ENCODE measurements at places on chromosomes 1 and 21.
A peak's percentile ranks its signal among the peaks of the same experiment; 100 is the strongest.

GRCh38 chr1:9397997-9398526, 105.4 kb downstream of the SPSB1 start:
- peak; percentile 25 for DNase-seq

GRCh38 chr1:71651214-71651613, 570.4 kb upstream of the ZRANB2 start:
- no peak for DNase-seq

DNA sequence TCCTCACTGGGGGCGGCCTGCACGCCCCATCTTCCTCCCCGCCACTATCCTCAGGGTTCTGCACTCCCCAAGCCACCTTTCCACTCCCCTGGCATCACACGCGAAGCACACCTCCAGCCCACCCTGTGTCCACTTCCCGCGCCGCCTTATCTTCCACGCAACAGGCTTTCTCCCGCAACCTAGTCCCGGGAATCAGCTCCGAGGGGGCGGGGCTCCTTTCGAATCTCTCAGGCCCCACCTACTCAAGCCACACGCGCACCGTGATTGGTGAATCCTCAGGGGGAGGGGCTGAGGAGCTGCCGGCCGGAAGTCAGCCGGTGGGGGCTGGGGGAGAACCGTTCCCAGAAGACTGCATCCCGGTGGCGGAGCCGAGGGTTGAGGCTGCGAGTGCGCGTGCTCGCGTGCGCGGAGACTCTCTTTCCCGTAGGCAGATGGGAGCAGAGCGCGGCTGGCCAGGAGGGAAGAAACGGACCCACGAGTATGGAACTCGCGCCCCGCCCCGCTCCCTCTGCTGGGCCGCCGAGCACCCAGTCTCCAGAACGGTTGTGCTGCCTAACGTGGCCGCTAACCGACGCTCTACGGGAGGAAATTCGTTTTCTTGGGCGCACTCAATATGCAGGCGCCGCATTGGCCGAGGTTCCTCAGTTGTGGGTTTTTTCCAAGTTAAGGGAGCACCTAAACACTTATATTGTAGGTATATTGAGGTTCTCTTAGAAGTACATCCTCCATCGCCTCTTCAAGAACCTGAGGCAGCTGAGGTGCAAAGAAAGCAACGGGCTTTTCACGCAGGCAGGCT, at the start of gene PSRC1:
Gene PSRC1 (minus strand): TSS at position 194 of the 796 bp plus-strand sequence.
- DNase-seq: peak; percentile 98

- DNase-seq: no peak
These were observed 25.3 kb upstream of the VAMP3 start for GRCh38 chr1:7745783-7746182.

- DNase-seq: no peak
These were observed 71.2 kb downstream of the KCNJ15 start for GRCh38 chr21:38327984-38328383.

DNA sequence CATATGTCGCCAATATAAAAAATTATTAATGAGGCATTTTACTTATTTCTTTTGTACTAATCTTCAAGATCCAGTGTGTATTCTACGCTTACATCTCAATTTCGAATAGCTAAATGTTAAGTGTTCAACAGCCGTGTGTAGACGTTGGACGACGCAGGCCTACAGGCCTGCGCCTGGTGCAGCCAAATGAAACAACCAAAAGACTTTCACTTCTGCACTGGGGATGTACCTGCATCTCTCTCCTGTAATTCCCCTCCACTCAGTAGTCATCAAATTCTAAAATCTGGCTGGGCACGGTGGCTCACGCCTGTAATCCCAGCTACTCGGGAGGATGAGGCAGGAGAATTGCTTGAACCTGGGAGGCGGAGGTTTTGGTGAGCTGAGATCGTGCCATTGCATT, 76.8 kb upstream of the HNRNPU start:
- no peak for DNase-seq

GRCh38 chr1:163875927-163876320, 554.2 kb downstream of the NUF2 start:
- peak; percentile 73 for DNase-seq

DNA sequence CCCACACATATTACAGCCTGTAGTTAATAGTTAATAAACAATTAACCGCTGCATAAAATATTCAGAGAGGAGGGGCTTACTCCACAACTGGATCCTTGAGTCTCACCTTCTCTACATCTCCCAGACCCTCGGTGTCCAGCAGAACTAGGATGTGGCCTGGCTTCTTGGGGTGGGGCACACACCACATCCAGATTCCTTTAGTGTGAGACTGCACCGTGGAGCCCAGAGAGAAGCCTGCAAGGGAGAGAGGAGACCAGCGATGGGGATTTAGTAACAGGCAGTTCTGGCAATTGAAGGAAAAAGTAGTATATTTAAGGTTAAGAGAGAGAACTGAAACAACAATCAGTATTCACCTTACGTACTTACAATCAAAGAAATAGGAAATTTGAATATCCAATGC, 4.9 kb downstream of the GBP1 start:
- DNase-seq: no peak

DNA sequence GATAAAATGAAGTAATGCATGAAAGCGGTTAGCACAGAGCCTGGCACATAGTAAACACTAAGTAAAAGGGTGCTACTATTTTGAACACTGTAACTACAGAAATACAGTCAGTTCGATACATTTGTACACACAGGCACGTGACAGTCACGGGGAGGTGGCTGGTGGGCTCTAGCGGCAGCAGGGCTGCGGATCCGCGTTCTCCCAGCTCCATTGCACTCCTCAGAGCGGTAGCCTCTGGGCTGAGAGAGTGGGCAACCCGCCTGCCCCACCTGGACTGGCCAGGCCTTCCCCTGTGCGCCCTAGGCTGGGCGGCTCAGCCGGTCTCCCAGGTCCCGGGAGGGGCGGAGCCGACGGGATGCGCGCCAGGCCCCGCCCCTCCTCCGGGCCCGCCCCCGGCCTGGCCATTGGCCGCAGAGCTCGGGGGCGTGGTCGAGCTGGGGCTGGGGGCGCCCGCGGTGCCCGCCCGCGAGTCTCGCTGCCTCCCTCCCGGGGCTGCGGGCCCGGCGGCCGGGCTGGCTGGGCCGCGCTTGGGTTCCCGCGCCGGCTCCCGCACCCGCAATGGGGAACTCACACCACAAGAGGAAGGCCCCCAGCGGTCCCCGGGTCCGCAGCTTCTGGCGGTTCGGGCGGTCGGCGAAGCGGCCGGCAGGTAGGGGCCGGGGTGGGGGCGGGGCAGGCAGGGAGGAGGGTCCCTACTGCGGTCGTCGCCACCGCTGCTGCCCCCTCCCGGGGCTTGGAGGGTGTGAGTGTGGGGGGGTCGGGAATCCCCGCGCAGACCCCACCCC, 51.2 kb upstream of the SYNC start:
- peak; percentile 39 for DNase-seq

DNA sequence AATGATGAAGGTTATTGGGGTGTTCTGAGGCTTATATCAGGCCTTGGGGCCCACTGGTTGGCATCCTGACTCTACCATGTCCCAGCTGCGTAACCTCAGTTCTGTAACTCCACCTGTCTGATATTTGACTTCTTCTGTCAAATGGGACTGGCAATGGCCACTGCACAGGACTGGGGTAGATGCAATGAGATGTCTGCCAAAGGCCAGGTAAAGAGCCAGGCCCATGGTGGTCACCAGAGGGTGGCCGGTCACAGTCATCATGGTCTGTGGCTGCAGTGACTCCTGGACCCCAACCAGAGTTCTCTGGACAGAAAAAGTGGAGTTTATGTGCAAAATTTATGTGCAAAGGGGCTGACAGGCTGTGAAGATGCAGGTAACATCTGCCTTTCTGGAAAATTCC, 173.3 kb downstream of the PTPRU start:
- DNase-seq: no peak

- DNase-seq: no peak
These were observed 136.1 kb downstream of the TNFSF18 start for GRCh38 chr1:172914501-172915144.

- DNase-seq: no peak
These were observed 31.9 kb upstream of the SARS1 start for GRCh38 chr1:109181807-109182163.

GRCh38 chr1:105368446-105368845, 1618.7 kb downstream of the AMY1C start:
- DNase-seq: no peak

DNA sequence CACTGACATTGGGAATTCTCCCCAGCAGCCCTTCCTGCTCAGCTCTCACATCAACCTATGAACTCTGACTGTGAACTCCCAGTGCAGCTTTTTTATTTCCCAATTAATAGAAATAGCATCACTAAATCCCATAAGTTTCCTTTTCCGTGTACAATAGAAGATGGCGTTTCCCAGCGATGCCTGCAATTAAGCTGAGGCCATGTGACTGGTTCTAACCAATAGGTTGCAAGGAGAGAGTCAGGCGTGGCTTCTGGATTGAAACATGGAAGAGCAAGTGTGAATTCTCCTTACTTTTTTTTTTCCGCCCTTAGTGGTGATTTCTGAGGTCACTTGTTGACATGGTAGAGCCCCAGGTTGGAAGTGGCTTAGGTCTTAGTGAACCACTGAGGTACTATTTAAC, 59.0 kb upstream of the IGSF5 start:
- DNase-seq: no peak

- no peak for DNase-seq
These were observed 63.1 kb downstream of the PTPRU start for GRCh38 chr1:29299446-29299845.

DNA sequence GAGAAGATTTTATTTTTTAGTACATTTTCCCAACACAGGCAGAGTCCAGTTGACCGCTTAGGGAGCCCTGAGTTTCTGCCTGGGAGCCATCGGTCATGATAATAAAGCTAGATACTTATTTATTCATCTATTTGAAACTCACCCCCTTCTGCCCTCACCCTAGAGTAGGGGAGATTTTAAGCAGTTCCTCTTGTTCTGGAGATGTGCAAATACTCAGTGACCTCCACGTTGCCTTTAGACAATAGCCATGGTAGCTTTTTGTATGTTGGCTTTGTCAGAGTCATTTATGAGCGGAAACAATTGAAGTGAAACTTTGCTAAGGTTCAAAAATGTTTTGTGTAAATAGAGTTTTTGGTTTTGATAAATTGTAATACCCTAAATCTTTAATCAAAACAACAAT, 45.7 kb upstream of the PLPPR4 start:
- no peak for DNase-seq

Measured in cardiac fibroblast (primary cell).